ENCODE measurements at places on chromosomes 11 and 22.

GRCh38 chr22:23107487-23108248, 34.1 kb downstream of the RSPH14 start:
- no peak for DNase-seq

- no peak for DNase-seq
These were observed 50.8 kb upstream of the CCDC90B start for GRCh38 chr11:83336993-83337392.

- DNase-seq: peak; percentile 97
These were observed at the start of gene CAT for GRCh38 chr11:34438529-34439507. Gene CAT, plus strand, starts transcription at chr11:34438934. Its CDS starts 80 bp downstream, at chr11:34439014.

DNA sequence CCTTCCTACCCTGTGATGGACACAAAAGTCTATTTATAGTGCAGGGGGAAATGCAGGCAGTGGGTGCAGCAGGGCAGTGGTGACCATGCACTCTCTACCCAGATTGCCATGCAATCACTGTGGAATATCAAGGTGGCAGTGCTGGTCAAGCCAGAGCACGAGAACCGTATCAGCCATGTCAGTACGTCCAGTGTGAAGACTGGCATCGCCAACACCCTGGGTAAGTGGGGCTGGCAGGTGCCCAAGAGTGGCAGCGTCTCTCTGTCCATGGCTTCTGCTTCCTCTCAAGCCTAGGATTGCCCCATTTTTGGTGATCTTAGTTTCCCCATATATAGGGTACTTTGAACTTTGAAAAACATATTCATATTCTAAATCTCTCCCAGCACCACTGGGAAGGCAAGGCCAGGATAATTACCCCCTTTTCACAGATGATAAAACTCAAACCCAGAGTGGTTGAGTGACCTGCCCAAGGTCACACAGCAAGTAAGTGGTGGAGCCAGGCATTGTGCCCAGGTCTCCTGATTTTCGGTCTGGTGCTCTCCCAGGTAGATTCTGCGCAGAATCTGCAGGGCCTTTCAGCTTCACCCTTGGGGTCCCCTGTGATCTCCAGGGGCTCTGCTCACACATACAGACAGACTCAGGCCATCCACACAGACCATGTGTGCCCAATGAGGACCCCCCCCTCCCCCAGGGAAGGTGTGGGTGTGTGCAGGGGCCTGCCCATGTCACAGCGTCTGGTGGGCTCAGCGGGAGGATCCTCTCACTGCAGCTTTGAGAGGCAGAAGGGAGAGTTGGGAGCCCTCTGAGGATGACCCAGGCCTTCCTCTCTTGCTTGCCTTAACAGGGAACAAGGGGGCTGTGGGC, 7.1 kb downstream of the INPPL1 start:
- no peak for DNase-seq

- DNase-seq: no peak
These were observed 30.3 kb downstream of the SLC22A6 start for GRCh38 chr11:62954478-62954877.

GRCh38 chr22:44973829-44974228, 36.0 kb downstream of the PHF21B start:
- no peak for DNase-seq

- no peak for DNase-seq
These were observed 155.3 kb upstream of the RASSF10 start for GRCh38 chr11:12853652-12854296.

All from fibroblast of the conjunctiva (primary cell).